ENCODE measurements at places on chromosomes 16 and 17.

- DNase-seq: no peak
Measured at GRCh38 chr16:31134091-31134571, 1.4 kb downstream of the PRSS8 start.

DNA sequence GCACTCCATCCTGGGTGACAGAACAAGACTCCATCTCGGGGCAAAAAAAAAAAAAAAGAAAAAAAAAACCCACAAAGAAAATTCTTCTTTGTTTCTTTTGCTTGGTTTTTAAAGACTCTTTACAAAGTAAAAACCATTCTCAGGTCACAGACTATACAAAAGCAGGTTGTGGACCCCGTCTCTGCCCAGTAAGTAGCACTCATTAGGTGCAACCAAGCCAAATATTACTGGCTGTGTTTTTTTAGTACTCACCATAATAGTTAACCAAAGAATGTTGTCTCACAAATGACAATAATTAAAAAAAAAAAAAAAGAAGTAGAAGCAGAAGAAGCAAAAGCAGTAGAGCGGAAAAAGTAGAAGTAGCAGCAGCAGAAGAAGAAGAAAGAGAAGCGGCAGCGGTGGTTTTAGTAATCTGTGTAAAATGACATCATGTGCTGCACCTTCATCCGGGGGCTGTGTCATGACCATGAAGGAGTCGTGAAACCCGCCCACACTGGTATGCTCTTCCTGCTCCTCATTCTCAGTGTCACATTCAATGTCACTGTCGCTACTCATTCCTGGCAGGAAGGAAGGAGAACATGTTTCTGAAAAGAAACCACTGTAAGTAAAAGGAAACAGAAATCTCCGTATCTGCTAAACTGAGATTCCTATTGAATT is 105.4 kb downstream of the TRIM37 start:
- DNase-seq: no peak

- no peak for DNase-seq
Measured at GRCh38 chr16:2195322-2196161, 863 bp downstream of the CASKIN1 start.

DNA sequence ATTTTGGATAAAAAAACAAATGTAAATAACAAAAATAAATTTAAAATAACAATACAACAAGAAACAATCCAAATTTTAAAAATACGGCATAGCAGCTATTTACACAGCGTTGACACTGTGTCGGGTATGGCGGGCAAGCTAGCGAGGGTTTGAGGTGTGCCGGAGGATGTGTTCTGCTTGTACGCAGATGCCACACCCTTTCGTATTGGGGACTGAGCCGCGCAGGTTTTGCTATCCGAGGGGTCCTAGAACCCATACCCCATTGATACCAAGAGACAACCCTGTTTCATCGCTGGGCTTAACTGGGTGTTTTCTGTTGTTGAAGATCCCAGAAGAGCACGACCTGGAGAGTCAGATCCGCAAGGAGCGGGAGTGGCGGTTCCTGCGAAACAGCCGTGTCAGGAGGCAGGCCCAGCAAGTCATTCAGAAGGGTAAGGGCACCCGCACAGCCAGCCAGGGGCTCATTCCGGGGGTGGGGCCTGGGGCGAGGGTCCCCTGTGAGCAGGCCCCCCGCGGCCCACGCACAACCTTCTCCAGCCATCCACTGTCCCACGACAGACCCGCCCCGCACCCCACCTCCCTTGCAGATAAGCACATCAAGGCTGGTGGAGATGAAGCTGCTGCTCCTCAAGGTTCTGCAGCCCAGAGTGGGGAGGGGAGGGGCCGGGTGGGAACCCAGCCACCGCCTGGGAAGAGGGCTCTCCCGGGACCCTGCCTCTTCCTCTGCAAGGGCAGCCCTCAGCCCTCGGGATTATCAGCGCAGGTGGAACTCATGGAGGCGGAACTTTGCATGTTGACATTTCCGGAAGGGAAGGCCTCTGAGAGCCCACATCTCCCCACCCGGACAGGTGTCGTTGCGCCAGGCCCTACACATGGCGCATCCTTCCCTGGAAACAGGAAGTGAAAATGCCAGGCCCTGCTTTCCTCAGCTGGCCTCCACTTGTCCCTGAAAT is 51.2 kb upstream of the CHMP6 start:
- no peak for DNase-seq

- DNase-seq: no peak
Measured at GRCh38 chr17:4641297-4642195, at the start of gene ALOX15. Gene ALOX15, minus strand, starts transcription at chr17:4641678. Its CDS starts 27 bp downstream, at chr17:4641651.

GRCh38 chr17:58315281-58315711 is 13.3 kb downstream of the TSPOAP1 start:
- no peak for DNase-seq

DNA sequence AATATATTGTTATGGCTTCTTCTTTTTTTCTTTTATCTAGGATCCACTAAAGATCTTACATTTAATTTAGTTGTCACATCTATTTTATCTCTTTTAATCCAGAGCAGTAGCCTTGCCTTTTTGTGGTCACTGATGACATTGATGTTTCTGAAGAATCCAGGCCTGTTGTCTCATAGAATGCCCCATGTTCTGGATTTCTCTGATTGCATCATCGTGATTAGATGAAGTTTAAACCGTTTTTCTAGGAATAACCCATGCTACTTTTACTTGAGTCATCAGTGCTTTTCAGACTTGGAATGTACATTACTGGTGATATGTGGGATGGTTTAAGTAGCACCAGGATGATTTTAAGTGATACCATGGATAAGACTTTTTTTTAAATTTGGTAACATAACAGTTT is 106.4 kb upstream of the CES5A start:
- DNase-seq: no peak

DNA sequence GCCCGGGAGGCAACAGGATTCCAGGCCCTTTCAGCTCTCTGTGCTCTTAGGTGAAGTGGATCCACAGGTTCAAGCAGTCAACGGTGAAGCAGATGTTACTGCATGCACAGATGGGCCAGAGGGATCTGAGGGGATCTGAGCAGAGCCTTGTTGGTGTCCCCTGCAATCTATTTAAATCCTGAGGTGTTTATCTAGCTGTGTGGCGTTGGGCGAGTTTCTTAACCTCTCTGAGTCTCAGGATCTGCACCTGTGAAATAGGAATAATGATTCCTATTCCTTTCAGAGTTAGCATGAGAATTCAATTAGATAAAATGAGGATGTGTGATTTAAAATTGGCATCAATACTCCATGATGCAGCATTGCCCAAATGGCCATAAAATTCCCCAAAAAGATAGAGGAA is 237.3 kb upstream of the CDH5 start:
- DNase-seq: no peak

- no peak for DNase-seq
Measured at GRCh38 chr16:61569028-61569427, 467.2 kb downstream of the CDH8 start.

DNA sequence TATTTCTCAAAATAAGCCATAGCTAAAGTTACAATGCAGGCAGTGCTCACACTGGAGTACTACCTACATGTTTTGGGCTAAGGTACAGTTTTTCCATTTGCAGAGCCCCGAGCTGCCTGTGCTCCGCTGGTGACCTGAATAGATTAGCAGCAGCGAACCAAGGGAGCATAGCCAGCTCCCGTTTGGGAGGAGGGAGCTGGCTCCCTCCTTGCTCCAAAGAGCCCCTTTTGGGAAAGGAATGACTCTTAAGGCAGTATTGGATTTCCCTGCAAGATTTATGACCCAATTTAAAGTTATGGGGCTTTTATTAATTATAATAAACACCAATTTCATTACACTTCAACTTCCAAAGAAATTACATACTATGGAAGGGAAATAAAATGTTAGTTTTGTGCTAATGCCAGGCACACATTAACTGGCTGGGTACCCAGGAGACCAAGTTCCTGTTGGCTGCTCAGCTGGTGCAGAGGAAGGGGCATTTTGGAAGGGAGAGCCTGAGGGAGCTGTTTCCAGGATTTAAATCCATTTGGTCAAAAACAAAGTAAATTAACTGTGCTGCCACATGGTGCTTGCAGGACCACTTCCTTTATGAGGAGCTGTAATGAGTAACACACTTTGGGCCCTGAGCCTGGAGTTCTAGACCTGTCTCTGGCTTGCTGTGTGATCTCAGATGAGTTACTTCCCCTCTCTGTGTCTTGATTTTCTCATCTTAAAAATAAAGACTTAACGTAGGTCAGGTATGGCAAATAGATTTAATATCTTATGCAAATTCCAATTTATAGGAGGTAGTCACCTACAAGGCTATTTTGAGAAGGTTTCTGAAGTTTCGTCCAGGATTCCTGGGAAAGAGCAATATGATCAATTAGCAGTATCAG is 362.1 kb upstream of the CCL2 start:
- DNase-seq: no peak

DNA sequence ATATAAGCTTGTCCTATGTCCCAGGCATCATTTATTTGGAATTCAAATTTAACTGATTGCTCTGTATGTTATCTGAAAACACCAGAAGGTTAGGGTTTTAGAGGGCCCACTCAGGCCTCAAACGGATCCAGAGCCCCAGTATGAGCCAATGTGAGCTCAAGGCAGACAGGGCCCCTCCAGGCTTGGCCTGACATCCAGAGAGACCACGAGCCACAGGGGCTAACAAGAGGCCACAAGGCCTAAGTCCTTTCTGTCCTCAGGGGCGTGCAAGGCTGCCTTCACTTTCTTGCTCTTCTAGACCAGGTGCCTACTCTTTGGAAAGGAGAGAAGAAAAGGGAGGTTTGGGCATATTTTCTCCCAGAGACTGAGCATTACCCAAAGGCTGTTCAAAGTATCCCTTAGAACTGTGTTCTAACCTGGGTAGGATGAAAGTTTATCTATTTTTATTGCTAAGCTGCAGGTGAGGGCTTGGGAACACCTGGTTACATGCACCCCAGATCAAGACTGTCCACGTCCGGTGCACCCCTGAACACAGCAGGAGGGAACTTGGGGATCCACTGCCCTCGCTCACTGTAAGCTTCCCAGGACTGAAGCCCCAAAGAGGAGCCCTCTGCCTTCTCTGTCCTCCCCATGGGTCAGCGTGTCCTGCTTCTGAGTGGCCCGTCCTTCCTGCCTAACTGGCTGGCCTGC is 1.5 kb upstream of the ENGASE start:
- no peak for DNase-seq

DNA sequence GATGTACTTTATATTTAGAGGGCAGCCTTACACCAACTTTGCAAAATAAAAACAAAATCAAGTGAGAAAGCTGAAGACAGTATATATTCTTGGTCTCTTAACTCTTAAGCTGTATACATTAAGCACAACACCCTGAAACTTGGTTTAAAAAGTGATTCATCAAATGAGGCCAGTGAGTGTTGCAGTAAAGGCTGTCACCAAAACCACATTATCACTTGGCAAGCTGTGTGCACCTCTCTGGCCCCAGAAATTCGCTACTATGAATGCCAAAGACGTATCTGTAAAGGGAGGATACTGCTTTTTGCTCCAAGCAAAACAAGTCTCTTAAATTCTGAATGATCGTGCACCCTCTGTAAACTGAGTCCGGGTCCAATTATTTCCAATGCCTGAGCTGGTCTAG is 163.9 kb downstream of the ZFHX3 start:
- no peak for DNase-seq

- DNase-seq: no peak
Measured at GRCh38 chr17:71485426-71485825, 635.4 kb upstream of the SOX9 start.

DNA sequence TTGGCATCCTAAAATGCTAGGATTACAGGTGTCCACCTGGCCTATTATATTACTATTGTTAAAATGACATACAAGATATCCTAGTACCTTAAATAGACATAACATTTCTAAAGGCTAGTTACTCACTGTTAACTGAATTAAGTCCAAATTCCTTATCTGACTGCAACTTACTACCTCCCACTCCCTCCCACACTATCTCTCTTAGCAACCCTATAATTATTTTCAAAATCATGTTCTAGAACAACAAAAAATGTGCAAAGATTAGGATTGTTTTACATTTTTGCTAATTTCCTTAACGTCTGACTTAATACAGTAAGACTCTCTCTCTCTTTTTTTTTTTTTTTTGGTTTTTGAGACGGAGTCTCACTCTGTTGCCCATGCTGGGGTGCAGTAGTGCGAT is 2.2 kb upstream of the ATF7IP2 start:
- DNase-seq: no peak

DNA sequence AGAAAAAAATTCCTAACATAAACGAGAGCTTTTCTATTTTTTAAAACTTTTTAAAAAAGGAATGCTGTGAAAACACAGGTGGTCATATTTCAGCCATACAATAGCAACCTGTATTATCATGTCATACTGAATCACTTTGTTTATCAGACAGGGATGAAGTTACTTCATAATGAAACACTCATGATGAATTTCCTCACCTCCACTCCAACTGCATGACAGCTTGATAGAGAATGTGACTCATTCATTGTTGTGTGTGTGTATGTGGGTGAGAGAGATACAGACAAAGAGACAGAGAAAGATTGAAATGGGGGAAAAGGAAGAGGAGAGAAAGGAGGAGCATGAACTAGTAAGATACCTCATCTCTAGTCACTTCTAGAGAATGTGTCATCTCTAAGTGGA is 109.0 kb downstream of the SYCE1L start:
- DNase-seq: no peak

DNA sequence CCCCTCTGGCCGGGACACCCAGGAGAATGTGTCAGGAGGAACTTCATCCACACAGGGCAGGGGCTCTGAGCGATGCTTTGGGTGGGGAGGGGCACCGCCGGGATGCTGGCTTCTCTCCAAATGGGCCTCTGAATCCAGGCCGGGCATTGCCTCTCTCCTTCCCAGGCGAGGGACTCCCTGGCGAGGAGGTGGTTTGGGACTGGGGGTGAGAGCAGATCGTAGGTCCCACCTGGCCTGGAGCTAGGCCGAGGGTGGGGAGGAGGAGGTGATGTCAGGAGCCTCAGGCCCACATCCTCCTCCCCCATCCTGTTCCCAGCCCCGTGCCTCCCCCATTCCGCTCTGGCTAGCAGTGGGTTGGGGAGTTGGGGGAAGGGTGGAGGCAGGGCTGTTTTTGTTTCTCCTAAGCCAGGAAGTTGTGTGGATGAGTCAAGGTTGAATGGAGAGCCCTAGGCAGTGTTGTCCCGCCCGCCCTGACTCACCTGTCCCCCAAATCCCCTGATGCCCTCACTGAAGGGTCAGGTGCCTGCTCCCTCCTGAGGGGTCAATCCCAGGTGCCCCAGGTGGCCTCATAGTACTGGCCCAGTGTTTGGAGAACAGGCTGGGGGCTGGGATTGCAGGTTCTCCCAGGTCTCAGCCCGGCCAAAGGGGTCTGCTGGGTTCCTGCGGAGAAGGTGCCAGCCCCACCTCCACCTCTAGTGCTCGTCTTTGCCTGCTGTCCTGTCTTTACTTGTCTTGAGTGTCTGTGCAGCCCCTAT is 2.8 kb downstream of the GRB7 start:
- no peak for DNase-seq

DNA sequence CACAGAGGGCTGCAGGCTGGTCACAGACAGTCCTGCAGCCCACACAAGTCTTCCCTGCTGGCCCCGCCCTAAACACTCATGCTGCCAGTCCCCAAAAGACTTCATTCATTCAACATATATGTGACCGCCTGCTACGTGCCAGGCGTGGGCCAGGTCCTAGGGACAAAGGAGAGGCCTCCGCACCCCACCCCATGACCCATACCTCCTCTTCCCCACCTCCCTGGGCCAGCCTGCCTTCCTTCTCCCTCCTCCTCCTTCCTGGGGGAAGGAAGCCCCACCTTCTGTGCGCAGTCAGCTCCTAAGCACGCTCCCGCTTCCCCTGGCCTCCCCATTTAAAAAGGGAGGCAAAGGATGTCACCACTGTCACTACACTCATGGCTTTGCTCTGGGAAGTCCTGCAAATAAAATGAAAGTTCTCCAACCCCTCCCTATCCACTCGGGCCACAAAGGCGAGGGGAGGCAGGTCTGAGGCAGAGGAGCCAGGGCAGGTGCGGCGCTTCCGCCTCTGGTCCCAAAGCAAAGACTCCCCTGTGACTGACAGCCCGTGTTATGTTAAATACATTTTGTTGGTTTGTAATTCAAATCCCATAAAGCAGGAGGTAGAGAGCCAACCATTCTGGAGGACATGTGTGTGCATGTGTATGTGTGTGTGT is 9.0 kb downstream of the DNAAF8 start:
- no peak for DNase-seq

Measured in heart right ventricle (tissue), 16 donors.